Stimulated activated CD4-positive, alpha-beta T cell treated with anti-CD3 and anti-CD28 coated beads, Interleukin-12 subunit alpha, Interleukin-12 subunit beta, amount 100 ng/mL, for 48 hours (primary cell): ENCODE measurements at places on chromosomes 7 and 10.

- no peak for DNase-seq
These were observed 207.6 kb downstream of the SKIDA1 start for GRCh38 chr10:21317902-21318301.

- no peak for DNase-seq
These were observed 65.4 kb downstream of the FANK1 start for GRCh38 chr10:125961743-125962142.

DNA sequence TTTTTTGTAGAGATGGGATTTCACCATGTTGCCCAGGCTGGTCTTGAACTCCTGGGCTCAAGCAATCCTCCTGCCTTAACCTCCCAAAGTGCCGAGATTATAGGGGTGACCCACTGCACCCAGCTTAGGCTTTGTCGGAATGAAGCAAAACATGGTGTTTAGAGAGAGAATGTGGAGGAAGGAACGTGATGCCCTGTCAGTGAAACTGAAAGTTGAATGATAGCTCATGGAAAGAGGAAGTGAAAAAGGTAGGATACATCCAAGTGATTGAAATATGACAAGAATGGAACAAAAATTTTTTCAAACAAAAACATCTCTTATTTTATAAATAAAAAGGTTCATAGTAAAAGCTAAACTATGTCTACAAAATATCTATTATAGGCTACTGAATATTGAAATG lies 5.9 kb downstream of the AKAP9 start:
- DNase-seq, result no peak

DNA sequence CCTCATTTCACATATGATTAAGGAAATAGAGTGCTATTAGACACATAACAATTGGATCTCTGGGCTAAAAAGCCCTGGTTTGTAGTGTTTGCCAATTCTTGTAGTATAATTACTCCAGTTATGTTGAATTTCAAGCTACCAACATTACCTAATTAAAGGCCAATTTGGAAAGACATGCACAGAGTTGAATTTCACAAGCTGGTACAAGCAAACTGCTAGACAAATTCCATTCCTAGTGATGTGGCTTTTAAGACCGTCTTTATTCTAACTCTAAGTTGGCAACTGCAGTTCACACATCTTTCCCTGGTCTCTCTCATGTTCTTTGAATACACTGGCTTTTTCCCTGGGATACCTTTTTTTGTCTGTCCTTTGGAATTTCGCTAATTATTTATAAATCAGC lies 384.1 kb upstream of the CNTNAP2 start:
- DNase-seq, result no peak

GRCh38 chr10:124138883-124139348 lies 45.5 kb upstream of the CHST15 start:
- no peak for DNase-seq

DNA sequence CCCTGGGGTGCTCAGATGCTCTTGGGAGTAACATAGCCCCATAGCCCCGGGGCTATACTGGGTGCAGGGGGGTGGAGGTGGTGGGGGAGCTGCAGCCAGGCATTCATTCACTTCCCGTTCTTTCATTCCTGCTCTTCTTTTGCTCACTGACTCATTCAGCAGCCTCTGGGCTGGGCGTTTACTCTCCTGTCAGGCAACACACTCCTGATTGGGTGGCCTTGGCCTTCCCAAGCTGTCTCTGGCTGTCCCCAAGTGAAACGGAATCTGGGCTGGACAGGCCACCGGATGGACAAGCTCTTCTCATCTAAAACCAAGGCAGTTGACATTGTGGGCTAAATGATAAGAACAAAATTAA lies 34.6 kb downstream of the CHST3 start:
- no peak for DNase-seq

DNA sequence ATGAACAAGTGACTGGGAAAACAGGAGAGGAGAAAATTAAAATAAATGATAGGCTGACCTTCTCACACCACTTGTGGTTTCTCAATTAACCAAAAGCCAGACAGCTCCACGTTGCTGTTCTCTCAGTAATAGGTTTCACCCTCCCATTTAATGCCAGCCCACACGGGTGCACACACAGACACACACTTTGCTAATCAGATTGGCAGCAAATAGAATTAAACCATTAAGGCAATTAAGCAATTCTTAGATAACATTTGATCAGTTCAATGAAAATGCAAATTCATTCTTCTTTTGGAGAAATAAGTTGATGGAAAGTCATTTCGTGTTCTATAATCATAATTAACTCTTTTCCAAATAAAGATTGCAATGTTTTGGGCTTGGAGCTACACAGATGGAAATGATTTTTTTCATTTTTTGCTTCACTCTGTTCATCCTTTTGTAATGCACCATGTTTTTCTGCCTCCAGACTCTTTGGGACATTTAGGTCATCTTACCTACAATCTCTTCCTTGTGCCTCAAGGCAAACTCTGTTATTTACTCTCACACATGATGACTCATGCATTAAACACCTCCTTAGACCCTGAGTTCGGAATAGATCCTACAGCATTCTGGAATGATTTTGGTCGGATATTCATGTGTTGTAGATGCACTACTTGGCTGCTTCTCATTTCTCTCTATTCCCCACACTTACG lies 700.7 kb downstream of the AUTS2 start:
- DNase-seq, result no peak

GRCh38 chr7:23715099-23715498 lies 5.1 kb downstream of the STK31 start:
- no peak for DNase-seq

- DNase-seq, result no peak
These were observed 99.1 kb downstream of the SAMD9 start for GRCh38 chr7:93018716-93019115.

DNA sequence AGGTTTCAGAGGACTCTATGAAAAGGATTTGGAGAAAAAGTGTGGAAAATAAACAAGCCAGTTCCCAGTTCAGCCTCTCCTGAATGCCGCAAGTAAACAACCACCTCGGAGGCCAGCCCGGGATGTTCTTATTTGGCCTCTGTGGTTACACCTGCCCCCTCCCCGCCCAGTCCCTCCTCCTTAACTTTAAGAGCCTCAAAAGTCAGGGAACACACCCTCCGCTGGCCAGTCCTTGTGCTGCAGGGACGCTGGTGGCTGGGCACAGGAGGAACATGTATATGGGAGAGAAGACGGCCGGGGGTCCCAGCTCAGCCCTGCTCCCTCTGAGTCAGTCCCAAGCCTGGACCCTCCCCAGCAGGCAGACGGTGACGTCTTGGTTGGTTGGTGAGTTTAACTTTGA lies 6.1 kb downstream of the CHST3 start:
- no peak for DNase-seq

DNA sequence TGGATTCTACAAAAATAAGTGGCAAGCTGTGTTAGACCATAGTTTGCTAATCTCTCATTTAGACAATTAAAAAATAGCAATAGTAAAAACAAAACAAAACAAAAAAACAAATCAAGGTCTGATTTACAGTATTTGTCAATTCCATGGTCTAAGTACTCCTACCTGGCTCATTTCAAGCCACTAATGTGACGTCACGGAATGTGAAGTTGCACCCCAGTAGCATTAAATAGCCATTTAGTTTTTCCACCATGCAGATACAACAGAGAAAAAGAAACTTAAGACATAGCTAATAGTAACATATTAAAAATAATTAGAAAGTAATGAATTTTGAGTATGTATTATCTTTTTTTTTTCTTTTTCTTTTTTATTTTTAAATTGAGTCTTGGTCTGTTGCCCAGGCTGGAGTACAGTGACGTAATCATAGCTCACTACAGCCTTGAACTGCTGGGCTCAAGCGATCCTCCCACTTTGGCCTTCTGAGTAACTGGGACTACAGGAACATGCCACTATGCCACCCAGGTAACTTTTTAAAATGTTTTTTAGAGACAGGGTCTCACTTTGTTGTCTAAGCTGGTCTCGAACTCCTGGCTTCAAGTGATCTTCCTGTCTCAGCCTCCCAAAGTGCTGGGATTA lies 101.2 kb downstream of the MKX start:
- no peak for DNase-seq

DNA sequence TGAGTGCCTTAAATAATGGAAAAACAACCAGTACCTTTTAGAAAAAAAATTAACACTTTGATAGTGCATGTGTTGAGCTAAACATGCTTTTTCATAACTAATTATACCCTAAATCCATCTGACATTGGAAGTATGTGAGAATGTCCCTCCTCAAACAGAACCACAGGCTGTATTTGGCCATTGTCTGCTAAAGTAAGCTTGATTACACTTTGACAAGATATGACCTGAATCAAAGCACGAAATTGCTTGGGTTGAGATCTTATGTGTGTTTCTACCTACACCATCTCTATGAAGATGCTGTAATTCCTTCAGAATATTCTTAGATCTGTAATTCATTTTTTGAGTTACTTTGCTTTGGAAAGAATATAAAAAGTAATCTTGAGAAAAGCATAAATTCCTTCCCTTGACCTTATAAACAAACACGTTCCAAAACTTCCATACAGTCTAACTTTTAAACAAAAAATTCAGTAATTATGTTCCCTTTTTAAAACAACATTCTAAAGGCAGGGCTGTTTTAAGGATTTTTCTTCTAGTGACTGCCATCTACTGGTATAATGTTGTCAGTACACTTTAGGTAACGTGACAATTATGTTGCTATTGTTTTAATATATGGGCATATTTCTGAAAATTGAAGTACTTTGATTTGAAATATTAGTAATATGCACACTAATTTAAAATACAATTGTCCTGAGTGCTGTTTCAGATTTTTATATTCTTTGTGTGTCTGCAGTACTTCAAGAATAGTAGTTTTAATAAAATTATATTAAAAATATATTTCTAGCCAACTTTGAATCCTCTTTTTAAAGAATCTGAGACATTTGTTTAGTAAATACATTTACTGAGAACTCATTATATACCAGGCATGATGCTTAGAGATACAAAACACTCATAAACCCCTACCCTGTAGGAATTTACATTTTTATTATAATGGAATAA lies 20.9 kb downstream of the CD36 start:
- DNase-seq, result no peak

DNA sequence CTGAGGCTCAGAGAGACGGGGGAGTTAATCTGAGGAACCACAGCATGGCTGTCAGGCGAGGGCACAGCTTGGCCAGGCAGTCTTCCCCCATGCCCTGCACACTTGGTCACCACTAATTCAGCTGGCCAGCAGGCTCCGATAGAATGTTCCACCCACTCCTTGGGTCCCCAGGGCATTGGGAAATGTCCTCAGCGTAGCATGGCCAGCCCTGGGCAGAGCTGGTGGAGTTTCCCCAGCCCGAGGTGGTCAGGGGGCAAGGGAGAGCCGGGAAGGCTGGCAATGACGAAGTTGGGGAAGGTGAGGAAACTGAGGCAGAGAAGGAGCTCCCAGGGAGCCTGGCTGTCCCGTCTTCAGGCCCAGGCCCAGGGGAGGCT lies 12.1 kb upstream of the GRIFIN start:
- DNase-seq, result no peak

GRCh38 chr10:46247808-46248569 lies 38.8 kb upstream of the ANTXRL start:
- no peak for DNase-seq

DNA sequence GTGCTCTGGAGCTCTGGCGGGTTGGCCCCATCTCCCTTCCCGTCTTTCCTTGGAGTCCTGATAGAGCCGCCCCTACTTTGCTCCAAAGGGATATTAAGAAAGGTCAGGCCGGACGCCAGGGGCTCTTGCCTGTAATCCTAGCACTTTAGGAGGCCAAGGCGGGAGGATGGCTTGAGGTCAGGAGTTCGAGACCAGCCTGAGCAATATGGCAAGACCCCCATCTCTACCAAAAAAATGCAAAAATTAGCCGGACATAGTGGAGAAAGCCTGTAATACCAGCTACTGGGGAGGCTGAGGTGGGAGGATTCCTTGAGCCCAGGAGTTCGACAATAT lies 313 bp upstream of the MLXIPL start:
- DNase-seq, result no peak

DNA sequence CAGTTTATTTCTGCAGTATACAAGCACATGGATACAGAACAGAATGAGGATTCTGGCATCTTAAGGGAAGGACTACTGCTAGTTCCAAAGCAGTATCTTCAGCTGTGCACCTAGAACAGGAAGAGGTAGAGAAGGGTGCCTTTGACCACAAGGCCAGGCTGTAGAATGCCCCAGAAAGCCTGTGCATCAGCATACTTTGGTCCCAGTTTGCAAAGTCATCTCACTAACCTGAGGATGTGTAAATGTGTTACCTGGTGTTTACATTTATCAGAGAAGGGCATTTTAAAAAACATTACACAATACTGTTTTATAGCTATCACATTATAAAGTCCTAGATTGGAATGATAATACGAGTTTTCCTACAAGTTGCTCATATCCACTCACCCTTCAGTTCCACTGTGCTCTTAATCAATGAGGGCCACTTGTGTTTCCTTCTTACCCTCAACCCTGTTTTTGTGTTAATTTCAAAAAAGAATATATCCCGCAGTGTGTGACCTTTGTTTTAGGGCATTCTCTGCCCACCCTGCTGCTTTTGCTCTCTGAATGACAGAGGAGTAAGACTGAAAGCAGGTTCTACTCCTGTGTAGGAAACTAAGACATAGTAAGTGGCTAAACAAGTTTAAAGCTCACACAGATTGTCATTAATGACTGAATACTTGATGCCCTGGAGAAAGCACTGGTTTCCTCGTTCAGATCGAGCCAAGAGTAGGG lies 3.4 kb downstream of the SLC35G1 start:
- no peak for DNase-seq

GRCh38 chr7:103025341-103025740 lies 49.3 kb downstream of the FBXL13 start:
- no peak for DNase-seq

DNA sequence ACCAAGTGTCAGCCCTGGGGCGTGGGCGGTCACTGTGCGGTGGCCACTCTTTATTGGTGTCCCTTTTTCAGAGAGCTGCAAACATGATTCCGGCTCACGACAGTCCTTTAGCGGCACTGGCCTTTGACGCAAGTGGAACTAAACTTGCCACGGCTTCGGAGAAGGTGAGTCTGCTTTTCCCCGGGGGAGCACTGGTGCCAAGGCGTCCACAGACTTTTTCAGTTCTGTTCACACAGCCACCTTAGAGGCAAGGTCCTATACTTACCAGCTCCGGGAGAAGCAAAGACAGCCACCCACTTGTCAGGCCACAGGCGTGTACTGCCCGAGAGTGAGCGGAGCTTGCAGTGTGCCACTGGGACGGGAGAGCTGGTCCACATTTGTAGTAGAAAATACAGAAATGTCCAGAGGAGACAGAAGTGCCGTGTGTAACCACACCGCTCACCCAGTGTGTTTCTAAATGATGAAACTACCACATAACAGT lies 27.9 kb downstream of the WIPI2 start:
- no peak for DNase-seq

DNA sequence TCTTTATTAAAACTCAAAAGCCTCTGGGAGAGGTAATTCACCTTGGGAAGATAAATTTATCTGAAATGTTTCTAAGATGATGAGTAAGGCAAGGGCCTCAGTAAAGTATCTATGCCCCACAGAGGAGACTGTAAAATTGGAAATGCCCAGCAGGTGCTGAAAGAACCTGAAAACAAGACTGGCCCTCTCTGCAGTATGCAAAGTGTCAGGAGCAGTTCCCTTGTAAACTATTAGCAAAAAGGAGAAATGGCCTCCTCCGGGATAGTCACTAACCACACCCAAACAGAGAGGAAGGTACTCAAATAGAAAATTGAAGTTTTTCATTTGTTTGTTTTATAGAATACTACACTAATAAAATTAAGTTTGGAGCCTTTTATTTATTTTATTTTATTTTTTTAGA lies 81.2 kb downstream of the FZD1 start:
- no peak for DNase-seq

- DNase-seq, result no peak
These were observed 75.3 kb upstream of the NKX6-2 start for GRCh38 chr10:132861116-132861691.

GRCh38 chr7:148962823-148963582 lies 65.3 kb downstream of the PDIA4 start:
- DNase-seq, result peak; percentile 63
